ENCODE measurements at places on chromosomes 16 and 17.

GRCh38 chr17:50339381-50339780, 6.5 kb upstream of the XYLT2 start:
- DNase-seq: no peak

- no peak for DNase-seq
Observed at GRCh38 chr17:77193653-77194052, 52.9 kb downstream of the SEC14L1 start.

GRCh38 chr16:9665851-9666271, 516.4 kb downstream of the GRIN2A start:
- no peak for DNase-seq

GRCh38 chr16:4976079-4976478, 17.9 kb downstream of the SEC14L5 start:
- no peak for DNase-seq

DNA sequence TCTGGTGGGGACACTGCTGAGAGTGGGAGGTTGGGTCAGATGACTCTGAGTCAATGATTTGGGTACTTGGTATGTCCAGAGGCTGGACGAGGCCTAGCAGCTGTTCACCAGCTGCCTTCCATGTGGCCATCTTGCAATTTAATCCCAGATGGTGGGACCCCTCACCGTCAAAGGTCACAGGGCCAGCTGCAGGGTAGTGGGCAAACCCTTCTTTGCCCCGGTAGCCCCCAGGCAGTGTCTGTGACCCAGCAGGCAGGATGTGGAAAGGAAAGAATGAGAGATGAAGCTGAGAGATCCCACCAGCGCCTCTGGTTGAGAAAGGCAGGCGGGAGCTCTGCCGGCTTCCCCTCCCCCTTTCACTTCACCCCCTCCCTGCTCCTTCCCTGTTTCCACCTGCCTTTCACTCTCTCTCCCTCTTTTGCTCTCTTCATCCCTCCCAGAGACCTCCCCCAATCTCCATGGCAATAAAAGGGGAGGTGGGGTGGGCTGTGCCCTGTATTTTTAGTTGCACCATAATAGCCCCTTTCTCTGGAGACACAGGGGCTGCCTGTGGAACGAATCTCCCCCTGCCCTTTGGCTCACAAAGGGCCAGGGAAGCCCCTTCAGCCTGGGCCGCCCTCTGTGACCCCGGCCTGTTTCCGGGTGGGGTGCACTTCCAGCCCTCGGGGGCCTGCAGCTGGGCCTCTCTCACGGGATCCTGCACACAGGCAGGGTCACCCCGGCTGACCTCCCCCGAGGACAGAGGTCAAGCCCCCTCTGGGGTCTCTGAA, 20.2 kb downstream of the CDK5RAP3 start:
- DNase-seq: no peak

- DNase-seq: no peak
Observed at GRCh38 chr16:5506021-5506420, 408.4 kb upstream of the EEF2KMT start.

DNA sequence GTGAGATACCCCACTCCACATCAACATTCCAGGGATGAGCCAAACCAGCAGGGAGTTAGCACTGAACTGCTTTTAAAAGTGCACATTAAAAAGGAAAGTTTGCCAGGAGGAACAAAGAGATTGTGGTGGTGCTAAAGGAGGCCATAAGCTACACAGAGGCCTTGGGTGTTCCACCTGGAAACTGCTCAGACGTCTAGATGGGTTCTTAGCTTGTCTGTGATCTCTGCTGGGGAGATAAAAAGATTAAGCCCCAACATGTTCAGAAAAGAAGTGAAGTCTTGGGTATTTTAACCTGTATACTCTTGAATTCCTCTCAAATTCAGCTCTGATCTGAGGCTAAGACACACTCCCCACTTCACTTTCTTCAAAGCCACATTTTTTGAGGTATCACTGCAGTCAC, 10.4 kb downstream of the HAS3 start:
- no peak for DNase-seq

DNA sequence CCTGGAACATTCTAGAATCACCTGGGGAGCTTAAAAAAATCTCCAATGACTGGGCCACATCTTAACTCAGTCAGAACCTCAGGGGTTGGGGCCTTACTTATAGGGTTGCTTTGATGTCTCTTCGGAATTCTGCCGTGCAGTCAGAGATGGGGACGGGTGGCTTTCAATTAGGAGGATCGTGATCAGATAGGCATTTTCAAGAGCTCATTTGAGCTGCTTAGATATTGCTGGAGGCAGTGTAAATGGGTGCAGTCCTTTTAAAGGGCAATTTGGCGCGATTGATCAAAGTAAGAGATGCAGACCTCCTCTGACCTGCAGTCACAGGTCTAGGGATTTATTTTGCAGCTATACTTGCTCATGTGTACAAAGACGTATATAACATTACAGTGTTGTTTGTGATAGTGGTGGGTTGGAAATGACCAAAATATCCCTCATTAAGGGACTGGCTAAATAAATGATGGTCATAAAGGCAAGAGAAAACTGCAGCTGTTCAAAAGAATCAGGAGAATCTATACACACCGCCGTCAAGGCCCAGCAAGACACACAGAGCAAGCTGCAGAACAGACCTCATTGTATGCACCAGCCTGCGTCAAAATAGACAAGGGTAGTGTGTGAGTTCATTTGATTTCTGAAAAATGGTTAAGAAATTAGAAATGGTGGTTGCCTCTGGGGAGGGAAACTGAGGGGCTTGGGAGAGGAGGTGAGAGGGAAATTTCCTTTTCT, 6.3 kb upstream of the KCNG4 start:
- no peak for DNase-seq

DNA sequence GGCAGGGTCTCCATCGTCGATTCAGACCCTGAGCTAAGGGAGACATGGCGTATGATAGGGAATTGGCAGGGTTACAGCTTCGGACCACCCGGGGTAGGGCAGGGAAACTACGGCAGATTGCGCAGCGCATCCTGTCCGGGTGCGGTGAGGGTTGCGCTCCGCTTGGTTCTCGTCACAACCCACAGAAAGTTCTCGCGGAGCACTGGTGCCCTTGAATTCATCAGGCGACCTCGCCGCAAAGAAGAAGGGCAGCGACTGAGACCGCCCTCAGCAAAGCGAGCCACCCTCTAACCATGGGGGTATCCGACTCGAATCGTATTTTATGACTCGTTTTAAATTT, 1.2 kb downstream of the HS3ST3B1 start:
- no peak for DNase-seq

GRCh38 chr17:70317421-70317820, 148.1 kb downstream of the KCNJ2 start:
- no peak for DNase-seq

DNA sequence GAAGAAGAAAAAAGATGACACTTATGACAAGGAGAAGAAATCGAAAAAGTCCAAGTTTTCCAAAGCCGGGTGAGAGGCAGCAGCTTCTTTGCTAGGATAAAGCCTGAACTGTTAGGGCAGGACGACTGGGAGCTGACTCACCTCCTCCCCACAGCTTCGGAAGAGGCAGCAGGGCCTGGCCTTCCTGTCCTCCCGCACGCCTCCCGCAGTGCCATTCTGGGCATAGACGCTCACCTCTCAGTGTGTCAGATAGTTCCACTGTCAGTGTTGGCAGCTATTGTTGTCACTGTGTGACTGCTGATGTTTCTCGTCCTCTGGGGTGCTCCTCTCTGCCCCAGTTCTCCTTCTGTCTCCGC, 12.6 kb downstream of the UBN1 start:
- DNase-seq: no peak

GRCh38 chr16:21727344-21727743, 63.6 kb downstream of the OTOA start:
- DNase-seq: no peak

DNA sequence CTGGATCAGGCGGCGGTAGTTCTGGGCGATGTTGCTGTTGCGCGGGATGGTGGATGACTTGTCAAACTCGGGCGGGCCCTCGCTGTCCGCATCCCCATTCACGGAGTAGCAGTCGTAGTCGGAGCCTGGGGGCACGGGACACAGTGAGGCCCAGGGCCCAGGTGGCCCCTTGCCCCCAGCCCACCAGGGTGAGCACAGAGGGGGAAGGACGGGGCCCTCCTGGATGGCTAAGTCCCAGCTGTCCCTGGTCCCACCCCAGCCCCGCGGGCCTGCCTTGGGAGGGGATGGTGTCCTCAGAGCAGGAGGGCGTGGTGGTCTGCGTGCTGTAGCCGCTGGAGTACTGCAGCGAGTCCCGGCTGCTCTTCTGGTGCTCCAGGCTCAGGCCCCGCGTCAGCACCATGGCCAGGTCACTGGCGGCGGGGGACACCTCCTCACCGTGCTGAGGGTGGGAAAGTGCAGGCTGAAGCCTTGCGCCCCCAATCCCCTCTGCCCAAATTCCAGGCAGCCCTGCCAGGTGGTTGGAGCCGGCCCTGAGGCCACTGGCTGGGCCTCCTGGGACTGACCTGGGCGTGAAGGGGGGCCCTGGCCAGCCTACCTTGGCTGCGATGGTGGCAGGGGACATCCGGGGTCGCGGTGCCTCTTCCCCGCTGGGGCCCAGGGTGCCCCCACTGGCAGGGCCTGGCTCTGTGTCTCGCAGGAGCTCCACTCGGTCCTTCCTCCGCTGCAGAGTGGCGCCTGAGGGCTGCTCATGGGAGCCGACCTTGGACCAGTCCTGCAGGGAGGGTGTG, 18.2 kb downstream of the IL34 start:
- DNase-seq: no peak

DNA sequence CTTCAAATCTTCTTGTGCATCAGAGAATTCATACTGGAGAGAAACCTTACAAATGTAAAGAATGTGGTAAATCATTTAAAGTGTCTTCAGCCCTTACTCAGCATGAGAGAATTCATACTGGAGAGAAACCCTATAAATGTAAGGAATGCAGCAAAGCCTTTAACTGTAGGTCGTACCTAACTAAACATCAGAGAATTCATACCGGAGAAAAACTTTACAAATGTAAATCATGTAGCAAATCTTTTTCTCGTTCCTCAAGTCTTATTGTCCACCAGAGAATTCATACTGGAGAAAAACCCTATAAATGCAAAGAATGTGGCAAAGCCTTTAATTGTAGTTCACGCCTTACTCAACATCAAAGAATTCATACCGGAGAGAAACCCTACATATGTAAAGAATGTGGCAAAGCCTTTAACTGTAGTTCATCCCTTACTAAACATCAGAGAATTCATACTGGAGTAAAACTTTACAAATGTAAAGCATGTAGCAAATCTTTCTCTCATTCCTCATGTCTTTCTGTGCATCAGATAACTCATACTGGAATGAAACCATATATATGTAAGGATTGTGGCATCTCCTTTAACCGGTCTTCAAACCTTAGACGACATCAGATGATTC, 118.5 kb upstream of the ZNF267 start:
- DNase-seq: no peak

DNA sequence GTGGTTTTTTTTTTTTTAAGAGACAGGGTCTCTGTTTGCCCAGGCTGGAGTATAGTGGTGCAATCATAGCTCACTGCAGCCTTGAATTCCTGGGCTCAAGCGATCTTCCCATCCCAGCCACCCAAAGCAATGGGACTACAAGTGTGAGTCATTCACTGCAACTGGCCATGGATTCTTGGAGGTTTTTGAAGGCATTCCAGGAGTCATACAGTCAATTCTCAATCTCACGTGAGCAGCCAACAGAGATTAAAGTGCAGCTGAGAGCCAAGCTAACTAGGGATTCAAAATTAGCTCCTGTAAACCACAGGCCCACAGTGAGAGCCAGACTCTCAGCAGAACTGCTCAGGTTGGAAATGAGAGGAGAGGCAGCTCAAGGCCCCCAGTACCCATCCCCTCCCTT, 30.2 kb downstream of the XPO6 start:
- DNase-seq: no peak

DNA sequence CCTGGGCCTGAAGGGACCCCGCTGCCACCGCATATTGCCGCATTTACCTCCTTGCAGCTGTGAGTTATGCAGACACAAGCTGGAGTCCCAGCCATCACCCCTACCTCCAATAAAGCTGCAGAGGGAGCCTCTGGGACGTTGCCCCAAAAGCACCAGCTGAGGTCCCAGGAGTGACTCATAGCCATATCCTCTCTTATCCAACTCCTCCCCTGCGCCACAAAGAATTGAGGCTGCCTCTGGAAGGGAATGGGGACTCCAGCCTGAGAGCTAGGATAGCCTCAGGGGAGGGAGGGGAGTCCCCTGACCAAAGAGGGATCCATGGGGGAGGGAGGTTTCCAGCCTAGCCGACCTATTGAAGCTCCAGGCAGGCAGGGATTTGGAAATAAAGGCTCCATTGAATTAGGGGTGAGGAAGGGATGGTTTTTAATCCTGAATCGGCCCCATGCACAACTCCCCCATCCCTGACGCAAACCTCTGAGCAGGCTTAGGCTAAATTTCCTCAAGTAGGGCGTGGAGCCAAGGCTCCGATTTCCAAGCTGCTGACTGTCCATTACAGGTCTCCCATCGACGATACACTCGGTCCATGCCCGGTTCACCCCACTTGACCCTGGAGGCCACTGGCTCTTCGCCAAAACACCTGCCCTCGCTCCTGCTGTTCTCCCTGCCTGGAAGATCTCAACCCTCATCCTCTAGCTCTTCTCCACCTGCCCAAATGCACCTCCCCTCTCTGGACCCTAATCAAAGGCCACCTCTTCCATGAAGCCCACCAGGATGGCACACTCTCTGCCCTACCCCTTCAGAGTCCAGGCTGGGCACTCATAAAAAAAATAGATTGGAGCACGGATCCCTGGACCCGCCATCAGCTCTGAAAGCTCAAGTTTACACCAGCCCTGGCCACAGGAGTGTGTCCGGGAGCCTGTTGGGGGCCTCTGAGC, 27.5 kb downstream of the PIMREG start:
- no peak for DNase-seq

GRCh38 chr16:70803319-70803718, 2.4 kb upstream of the VAC14 start:
- no peak for DNase-seq

- DNase-seq: no peak
Observed at GRCh38 chr16:51919736-51920135, 627.2 kb downstream of the TOX3 start.

- DNase-seq: no peak
Observed at GRCh38 chr17:58402047-58402446, 15.3 kb downstream of the RNF43 start.

DNA sequence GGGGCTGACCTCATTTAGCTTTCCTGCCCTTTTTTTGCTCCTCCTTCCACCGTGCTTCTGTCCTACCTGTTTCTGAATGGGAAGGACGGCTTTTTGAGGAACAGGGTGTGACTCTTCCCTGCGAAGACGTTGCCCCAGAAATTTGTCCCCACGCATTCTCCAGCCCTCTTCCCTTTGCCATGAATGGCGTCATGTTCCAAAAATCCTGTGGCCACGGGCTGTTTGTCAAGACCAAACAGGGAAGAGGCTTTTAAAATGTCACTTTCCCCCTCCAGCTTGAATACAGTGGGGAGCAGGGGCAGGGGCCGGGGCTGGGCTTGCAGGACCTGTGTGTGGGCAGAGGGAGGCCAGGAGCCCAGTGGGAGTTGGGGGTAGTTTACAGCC, 13.9 kb downstream of the MPRIP start:
- DNase-seq: no peak
